ENCODE measurements at places on chromosomes 1 and 21.

- peak; percentile 86 for DNase-seq
Observed at GRCh38 chr1:12179111-12179519, 12.3 kb downstream of the TNFRSF1B start.

GRCh38 chr1:201999625-202000238 lies 10.7 kb upstream of the ELF3 start:
- DNase-seq = peak; percentile 71

DNA sequence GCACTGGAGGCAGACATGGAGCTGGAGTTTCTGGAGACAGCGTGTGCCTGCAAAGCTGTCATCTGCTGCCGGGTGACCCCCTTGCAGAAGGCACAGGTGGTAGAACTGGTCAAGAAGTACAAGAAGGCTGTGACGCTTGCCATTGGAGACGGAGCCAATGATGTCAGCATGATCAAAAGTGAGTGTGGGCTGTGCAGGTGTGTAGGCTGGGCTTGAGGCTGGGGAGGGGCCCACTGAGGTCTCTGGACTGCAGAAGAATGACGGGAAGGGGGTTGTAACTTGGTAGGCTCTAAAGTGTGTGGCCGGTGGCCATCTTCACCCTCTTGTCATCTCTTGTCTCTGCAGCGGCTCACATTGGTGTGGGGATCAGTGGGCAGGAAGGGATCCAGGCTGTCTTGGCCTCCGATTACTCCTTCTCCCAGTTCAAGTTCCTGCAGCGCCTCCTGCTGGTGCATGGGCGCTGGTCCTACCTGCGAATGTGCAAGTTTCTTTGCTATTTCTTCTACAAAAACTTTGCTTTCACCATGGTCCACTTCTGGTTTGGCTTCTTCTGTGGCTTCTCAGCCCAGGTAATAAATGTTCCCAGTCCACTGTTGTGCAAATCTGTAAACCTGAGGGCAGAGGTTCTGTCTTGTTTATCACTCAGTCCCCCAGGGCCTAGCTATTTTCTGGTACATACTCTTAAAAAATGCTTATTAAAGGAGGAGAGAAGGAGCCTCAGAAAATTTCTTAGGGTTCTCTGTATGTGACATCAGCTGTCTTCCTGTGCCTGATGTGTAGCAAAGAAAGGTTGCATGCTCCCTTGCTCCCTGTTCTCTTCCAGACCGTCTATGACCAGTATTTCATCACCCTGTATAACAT lies 19.9 kb downstream of the ATP8B2 start:
- DNase-seq = peak; percentile 50

DNA sequence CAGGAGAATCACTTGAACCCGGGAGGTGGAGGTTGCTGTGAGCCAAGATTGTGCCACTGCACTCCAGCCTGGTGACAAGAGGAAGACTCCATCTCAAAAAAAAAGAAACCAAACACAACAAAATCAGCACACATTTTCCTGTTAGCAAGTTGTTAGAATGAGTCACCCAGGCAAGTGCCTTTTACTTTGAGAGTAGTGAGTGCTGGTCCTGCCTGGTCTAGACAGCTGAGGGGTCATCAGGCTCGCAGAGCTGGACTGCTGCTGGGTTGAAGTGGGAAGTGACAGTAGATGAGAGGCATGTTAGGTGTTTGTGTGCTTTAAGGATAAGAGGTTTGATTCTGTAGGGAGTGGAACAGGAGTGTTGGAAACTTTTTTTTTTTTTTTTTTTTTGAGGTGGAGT lies 31.9 kb downstream of the GNPAT start:
- peak; percentile 17 for DNase-seq

DNA sequence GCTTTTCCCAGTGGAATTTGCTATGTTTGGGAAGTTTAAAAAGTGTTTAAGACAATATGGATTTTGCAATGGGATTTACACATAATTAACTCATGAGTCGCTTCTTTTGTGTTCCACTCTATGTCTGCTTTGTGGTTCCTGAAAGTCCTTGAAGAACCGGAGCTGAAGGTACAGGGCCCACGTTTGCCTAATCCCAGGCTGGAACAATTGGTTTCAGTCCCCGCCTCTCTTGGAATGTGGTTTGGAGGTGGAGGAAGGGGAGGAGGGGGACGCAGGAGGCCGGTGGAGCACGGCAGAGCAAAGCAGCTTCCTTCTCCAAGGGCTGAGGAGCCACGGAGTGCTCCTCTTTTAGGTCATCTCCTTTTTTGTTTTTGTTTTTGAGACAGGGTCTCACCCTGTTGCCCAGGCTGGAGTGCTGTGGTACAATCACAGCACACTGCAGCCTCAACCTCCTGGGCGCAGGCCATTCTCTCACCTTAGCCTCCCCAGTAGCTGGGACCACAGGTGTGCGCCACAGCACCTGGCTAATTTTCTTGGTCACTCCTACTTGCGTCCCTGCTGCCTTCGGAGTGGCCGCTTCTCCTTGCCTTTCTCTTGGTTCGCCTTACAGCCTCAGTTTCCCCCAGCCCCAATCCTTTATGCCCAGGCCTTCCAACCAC lies 129.5 kb upstream of the ERRFI1 start:
- peak; percentile 38 for DNase-seq
